ENCODE measurements at places on chromosomes 16 and 17.
A peak's percentile ranks its signal among the peaks of the same experiment; 100 is the strongest.

GRCh38 chr17:279776-280175 is 72.8 kb downstream of the RPH3AL start:
- DNase-seq = no peak

- DNase-seq = no peak
These were observed 367.2 kb downstream of the CDH13 start for GRCh38 chr16:82993926-82994325.

DNA sequence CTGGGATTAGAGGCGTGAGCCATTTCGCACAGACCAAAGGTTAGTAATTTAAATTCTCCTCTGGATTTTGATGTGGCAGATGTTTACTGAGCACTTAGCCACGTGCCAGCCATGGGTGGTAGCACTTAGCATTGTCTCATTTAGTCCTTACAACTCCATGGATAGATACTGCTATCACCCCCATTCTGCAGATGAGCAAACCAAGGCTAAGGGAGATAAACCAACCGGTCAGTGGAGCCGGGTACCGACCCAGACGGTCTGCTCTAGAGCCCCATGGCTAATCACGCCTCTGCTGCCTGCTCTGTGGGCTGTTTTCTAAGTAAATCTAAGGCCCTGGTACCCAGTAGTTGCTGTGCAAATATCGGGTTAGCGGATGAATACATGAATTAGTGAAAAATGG is 12.6 kb upstream of the ADGRG1 start:
- no peak for DNase-seq

- DNase-seq = no peak
These were observed 19.8 kb upstream of the ABCA5 start for GRCh38 chr17:69346766-69347165.

DNA sequence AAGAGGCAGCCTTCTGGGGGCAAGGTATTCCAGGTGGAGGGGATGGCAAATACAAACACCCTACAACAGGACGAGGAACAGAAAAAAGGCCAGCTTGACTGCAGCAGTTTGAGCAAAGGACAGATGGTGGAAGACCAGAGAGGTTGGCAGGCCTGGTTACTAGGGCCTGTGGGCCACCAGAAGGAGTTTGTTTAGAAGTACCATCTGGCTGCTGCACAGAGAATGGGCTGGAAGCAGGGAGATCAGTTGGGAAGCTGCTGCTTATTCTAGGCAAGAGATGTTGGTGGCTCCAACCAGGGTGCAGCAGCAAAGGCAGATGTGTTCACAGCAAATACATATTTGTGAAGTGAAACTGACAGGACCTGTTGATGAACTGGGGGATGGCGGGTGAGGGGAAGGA is 2.9 kb upstream of the YPEL2 start:
- no peak for DNase-seq

- DNase-seq = no peak
These were observed 7.5 kb downstream of the NME3 start for GRCh38 chr16:1763521-1764511.

GRCh38 chr16:77744141-77744540 is 21.8 kb downstream of the NUDT7 start:
- no peak for DNase-seq

GRCh38 chr16:24270721-24271442 is 14.7 kb downstream of the CACNG3 start:
- DNase-seq = no peak

GRCh38 chr17:73231395-73231794 is 30.3 kb downstream of the CPSF4L start:
- DNase-seq = peak; percentile 50

GRCh38 chr17:56832446-56832845 is 1.3 kb downstream of the C17orf67 start:
- DNase-seq = no peak

GRCh38 chr17:30308406-30308805 is 16.7 kb upstream of the BLMH start:
- no peak for DNase-seq

DNA sequence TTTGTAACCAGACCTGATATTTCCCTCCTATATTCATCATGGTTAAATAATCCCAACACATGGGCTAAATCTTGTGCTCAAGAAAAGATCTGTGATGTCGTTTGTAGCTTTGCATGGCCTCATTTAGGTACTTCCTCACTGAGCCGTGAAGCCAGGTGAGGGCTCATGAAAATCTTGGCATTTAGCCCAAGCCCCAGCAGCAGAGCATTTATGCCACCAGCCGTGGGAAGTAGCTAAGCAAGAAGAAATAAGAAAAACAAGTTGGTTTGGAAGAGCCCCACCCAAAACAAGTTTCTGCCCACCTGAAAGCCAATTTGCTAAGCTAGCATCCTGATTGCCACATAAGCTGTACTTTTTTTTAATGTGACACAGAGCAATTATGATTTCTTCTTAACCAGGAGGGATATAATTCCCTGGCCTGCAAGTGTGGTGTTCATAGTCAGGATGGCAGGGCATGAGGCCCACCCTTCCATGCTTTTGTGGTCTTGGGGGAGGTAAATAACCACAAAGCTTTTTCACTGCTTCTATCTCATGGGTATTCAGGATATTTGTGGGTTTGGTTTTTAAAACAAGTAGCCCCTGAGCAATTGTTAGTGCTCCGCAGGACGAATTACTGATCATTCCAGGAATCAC is 10.5 kb downstream of the TMIGD1 start:
- peak; percentile 15 for DNase-seq

DNA sequence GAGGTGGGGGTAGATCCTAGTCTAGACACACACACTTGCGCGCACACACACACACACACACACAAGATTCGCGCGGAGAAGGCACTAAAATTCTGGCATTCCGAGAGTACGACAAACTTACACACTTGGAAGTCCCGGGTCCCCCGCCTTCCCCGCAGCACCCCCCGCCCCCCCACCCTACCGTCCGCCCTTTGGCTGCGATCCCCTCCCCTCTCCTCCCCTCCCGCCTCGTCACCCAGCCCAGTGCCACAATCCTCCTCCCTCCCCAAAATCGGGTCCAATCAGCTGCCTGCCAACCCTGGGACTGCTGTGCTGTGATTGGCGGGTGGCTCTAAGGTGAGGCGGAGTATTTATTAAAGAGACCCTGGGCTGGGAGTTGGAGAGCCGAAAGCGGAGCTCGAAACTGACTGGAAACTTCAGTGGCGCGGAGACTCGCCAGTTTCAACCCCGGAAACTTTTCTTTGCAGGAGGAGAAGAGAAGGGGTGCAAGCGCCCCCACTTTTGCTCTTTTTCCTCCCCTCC is at the start of gene SOX9:
TSS of gene SOX9 (plus strand) at position 379 of the 522 bp plus-strand sequence. CDS start 372 bp downstream, outside the sequence.
- DNase-seq = peak; percentile 95

GRCh38 chr17:43907998-43908721 is 824 bp upstream of the MPP2 start:
- peak; percentile 41 for DNase-seq

DNA sequence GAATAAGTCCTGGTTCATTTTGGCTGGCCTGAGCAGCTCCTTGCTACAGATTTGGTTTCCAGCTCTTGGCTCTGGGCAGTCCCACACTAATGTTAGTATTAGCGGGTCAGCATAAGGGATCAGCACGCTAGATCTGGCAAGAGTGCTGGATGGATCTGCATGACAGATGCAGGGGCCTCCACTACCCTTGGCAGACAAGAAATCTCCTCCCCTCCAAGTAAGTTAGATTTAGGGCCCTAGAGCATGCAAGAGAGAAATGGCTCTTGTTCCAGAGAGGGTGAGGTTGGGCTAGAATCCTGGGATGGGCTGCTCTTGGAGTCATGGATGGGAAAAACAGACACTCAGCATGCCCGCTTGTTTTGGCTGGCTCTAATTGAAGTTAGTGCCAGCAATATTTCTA is 414.3 kb downstream of the RBFOX1 start:
- no peak for DNase-seq

DNA sequence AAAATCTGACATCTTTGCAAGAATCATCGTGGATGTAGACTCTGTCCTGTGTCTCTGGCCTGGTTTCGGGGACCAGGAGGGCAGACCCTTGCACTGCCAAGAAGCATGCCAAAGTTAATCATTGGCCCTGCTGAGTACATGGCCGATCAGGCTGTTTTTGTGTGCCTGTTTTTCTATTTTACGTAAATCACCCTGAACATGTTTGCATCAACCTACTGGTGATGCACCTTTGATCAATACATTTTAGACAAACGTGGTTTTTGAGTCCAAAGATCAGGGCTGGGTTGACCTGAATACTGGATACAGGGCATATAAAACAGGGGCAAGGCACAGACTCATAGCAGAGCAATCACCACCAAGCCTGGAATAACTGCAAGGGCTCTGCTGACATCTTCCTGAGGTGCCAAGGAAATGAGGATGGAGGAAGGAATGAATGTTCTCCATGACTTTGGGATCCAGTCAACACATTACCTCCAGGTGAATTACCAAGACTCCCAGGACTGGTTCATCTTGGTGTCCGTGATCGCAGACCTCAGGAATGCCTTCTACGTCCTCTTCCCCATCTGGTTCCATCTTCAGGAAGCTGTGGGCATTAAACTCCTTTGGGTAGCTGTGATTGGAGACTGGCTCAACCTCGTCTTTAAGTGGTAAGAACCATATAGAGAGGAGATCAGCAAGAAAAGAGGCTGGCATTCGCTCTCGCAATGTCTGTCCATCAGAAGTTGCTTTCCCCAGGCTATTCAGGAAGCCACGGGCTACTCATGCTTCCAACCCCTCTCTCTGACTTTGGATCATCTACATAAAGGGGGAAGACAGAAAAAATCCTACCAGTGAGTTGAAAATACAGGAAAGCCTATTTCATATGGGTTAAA is at the start of gene G6PC1:
TSS of gene G6PC1 (plus strand) at position 340 of the 872 bp plus-strand sequence. CDS start at position 418, 78 bp downstream.
- no peak for DNase-seq

- peak; percentile 86 for DNase-seq
These were observed 8.6 kb upstream of the MC1R start for GRCh38 chr16:89909777-89910716.

DNA sequence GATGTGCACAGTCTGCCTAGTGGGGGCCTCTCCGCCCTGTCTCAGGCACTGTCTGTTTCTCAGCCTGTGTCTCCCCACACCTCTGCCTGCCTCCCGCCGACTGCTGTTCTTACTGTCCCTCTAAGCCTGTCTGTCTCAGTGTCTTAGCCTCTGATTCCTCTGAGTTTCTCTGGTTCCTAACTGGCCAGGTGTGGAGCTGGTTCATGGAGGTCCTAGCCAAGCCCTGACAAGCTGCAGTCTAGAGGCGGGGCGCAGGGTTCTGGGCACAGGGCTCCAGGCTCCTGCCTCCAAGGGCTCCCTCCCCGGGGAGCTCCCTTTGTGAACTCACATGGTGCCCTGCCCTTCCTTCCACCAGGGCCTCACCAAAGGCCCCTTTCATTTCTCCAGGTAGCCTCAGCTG is 19.4 kb downstream of the C17orf100 start:
- DNase-seq = no peak

DNA sequence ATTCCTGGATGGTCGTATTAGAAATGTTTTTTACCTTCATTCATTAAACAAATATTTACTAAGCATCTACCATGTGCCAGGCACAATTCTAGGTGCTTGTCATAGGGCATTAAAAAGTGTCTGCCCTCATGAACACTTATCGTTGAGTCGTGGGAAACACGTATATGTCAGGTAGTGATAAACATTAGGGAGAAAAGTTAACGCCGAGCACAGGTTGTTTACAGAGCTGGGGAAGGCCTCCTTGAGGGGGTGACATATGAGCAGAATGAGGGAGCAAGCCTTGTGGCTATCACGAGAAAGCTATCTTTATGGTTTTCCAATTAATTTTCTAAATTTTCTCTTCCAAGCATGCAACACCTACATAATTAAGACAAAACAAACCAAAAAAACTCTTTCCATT is 985 bp upstream of the ZNF213 start:
- no peak for DNase-seq

DNA sequence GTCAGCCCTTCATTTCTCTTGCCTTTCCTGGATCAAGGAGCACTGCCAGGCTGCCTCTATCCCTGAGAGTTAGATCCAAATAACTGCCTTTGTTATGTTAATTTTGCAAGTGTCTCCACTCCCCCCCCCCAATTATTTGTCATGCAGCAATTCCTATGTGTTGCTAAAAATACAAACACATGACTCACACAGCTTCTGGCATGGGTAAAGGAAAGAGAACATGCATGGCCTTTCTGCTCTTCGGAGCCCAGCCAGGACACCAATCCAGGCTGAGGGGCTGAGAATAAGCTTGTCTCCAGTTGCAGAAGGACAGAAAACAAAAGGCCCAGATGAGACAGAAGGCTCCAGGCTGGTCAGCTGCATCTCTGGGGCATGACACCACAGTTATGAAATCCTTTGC is 148.0 kb upstream of the TNRC6C start:
- DNase-seq = no peak

- no peak for DNase-seq
These were observed 15.7 kb upstream of the RNF222 start for GRCh38 chr17:8413328-8413727.

- no peak for DNase-seq
These were observed 97.1 kb upstream of the AKTIP start for GRCh38 chr16:53600126-53600525.

GRCh38 chr17:58325289-58325726 is 3.3 kb downstream of the TSPOAP1 start:
- no peak for DNase-seq

- DNase-seq = peak; percentile 98
These were observed 376.4 kb downstream of the SLC39A11 start for GRCh38 chr17:72715906-72716572.

DNA sequence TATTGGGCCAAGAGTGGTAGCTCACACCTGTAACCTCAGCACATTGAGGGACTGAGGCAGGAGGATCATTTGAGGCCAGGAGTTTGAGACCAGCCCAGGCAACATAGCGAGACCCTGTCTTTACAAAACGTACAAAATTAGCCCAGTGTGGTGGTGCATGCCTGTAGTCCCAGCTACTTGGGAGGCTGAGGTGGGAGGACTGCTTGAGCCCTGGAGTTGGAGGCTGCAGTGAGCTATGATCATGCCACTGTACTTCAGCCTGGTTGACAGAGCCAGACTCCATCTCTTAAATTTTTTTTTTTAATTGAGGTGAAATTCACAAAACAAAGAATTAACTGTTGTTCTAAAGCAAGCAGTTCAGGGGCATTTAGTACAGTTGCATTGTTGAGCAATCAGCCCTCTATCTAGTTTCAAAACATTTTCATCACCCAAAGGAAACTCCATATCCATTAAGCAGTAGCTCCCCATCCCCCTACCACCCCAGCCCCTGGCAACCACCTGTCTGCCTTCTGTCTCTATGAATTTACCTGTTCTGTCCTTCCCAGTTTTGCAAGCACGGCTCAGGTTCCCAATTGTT is 15.6 kb downstream of the SNX29 start:
- DNase-seq = no peak

- no peak for DNase-seq
These were observed 47.3 kb downstream of the MYOCD start for GRCh38 chr17:12712941-12713340.
